NB4 (cell line): ENCODE measurements at places on chromosomes 1 and 21.

- no peak for DNase-seq
Observed at GRCh38 chr21:32364796-32365195, 28.0 kb downstream of the URB1 start.

DNA sequence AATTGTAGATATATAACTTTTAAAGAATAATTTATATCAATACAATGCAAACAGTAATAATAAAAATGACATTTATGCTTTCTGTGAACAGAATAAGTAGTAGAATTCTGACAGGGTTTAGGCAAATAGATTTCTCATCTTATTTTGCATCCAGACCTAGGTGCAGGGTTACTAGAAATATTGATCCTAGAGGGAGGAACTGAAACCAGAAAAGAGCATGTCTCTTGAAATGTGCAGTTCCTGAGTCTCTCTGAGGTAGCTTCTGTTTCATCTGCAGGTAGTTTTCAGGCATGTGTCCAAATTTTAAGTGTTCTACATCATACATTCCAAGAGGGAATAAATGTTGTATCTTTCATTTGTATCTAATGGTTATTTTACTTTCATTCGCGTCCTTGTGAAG lies 631.9 kb upstream of the ADGRL4 start:
- no peak for DNase-seq

GRCh38 chr1:90357995-90358394 lies 359.1 kb downstream of the BARHL2 start:
- no peak for DNase-seq

DNA sequence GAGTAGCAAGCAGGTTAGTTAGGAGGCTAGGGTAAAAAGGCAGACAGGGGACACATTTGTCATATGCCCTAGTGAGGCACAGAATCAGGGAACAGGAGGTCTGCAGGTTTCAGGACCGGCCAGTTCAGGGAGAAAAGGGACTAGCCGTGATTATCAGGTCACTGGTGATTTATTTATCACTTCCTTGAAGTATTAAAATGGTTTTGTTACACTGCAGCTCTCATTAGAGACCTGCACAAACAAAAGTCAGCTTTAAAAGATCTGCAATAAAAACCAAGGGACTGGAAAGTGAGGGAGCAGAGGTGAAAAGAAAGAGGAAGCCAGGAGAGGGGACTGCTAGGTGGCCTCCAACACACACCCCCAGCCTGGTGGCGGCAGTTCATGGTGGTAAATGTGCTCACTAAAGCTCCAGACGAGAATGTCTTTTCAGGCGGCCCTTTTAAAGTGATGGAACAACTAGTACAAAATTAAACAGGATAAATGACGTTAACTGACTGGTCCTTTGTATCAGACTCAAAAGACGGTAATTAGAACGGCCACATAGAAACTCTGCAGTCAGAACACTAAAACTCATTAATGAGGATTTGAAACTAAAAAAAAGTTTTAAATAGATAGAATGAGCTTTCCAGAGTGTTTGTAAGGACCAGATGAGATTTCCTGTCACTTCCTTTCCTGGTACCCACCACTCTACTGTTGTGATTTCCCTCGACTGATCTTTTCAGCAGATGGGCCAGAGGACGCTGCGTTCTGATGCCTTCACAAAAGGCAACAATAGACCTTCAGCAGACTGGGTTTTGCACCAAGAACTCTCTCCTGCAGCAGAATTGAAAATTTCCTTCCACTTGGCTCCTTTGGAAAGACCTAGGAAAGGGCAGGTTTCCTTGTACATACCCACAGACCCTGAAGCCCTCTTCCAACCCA lies 136.8 kb downstream of the NTPCR start:
- DNase-seq = peak; percentile 22

DNA sequence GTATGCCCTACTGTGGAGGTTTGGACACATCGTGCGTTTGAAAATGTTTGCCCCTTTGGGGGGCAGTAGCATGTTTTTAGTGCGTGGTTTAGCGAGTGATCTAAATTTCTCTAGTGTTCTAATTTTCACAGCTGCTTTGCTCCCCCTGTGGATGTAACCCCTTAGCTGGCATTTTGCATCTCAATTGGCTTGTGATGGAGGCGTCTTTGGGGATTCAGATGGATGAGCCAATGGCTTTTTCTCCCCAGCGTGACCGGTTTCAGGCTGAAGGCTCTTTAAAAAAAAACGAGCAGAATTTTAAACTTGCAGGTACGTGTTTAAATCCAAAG lies 836 bp downstream of the CDC7 start:
- DNase-seq = no peak

GRCh38 chr1:167935216-167936067 lies 1.0 kb upstream of the DCAF6 start:
- peak; percentile 59 for DNase-seq
